ENCODE measurements at places on chromosomes 5 and 9. TPM values are rescaled to one million over a fixed set of nuclear protein-coding genes. Genes with fewer than 3 reads are reported as not detected.

The SMIM33 gene
- total RNA-seq = 1.5 TPM

The UBE2QL1 gene
- total RNA-seq = not detected

The BRIX1 gene
- total RNA-seq = 67.4 TPM

The CENPP gene
- 21.8 TPM for total RNA-seq

The GRM6 gene
- total RNA-seq = not detected

The SHC3 gene
- not detected for total RNA-seq

The CFAP157 gene
- 0.10 TPM for total RNA-seq

The LTC4S gene
- 0.48 TPM for total RNA-seq

The NKD2 gene
- 0.41 TPM for total RNA-seq

The VCAN gene
- total RNA-seq = not detected

GRCh38 chr9:127349483-127350113 is 47.4 kb upstream of the SLC2A8 start:
- DNase-seq = no peak

GRCh38 chr5:137666461-137666850 is 69.4 kb downstream of the KLHL3 start:
- no peak for DNase-seq

GRCh38 chr9:33445389-33446239 is 1.8 kb downstream of the AQP3 start:
- DNase-seq = peak; percentile 43

DNA sequence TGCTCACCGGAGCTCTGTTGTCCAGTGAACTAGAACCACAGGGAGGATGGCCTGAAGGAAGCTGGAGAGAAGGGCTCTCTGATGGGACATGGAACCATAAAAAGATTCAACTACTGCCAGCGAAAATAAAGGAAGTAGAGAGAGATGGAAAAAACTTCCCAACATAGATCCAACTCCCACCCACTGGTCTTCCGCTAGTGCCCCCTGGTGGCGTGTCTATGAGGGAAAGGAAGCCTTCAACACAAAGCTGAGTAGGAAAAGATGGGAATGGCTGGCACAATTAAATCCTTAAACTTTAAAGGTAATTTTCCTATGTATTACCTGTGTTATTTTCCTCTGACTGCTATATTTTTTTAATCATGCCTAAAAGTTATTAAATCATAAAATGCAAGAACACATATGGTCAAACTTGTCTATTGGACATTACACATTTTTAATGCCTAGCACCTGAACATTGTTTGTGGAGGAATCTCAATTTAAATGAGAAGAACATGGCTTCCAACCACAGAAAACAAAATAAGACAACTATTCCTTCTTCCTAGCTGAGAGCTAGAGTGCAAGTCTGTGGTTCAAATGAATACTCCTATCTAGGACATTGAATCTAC is 51.5 kb downstream of the CEP120 start:
- DNase-seq = peak; percentile 34

DNA sequence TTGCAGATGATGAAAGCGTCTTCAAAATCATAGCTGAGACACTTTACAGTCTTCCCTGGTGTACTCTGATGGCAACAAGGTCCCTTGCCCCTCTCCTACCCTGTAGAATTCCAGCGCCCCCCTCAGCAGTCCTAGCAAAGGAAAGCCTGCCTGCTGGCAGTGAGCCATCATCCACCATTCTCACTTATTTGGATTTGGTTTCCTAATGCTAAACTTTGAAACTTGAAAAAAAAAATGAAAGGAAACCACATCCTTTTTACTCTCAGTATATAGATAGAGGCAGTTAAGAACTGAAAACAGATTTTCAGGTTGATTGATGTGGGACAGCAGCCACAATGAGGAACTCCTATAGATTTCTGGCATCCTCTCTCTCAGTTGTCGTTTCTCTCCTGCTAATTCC is at the start of gene GZMA:
Gene GZMA (plus strand): TSS at position 299 of the 400 bp plus-strand sequence. CDS start 37 bp downstream, at position 336.
- peak; percentile 39 for DNase-seq

- DNase-seq = no peak
Measured at GRCh38 chr9:13991395-13991794, 322.5 kb downstream of the NFIB start.

GRCh38 chr5:145856285-145856818 is 16.5 kb downstream of the GRXCR2 start:
- DNase-seq = peak; percentile 48

GRCh38 chr5:143153332-143154119 is 250.0 kb downstream of the NR3C1 start:
- no peak for DNase-seq

GRCh38 chr9:95644377-95644776 is 127.6 kb upstream of the PTCH1 start:
- DNase-seq = no peak

DNA sequence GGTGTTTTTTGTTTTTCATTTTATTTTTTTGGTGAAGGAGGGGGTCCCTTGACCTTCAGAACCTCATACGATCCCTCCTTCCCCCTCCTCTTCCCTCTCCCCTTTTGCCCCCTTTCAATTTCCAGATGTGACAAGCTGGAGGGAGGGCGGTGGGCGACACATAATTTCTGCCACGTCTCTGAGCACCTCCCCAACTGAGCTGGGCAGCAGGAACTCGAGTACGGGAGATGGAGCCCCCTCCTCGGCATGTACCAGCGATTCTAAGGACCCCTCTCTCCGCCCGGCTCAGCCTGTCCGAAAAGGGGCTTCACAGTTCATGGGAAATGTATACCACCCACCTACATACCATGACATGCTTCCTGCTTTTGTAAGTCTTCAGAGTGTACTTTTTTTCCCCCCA is 52.4 kb downstream of the PRRC2B start:
- no peak for DNase-seq

DNA sequence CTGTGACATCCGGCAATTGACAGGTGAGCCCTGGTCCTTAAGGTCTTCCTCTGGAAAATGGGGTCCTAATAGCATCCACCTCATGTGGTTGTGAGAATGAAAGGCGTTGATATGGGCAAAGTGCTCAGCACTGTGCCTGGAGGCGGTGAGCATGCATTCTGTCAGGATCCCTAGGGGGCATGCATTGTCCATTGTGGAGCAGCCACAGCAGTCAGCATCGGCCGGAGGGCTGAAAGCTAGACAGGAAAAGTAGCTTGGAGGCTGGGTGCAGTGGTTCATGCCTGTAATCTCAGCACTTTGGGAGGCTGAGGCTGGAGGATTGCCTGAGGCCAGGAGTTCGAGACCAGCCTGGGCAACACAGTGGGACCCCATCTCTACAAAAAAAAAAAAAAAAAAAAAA is 122.2 kb downstream of the LHX2 start:
- peak; percentile 57 for DNase-seq

DNA sequence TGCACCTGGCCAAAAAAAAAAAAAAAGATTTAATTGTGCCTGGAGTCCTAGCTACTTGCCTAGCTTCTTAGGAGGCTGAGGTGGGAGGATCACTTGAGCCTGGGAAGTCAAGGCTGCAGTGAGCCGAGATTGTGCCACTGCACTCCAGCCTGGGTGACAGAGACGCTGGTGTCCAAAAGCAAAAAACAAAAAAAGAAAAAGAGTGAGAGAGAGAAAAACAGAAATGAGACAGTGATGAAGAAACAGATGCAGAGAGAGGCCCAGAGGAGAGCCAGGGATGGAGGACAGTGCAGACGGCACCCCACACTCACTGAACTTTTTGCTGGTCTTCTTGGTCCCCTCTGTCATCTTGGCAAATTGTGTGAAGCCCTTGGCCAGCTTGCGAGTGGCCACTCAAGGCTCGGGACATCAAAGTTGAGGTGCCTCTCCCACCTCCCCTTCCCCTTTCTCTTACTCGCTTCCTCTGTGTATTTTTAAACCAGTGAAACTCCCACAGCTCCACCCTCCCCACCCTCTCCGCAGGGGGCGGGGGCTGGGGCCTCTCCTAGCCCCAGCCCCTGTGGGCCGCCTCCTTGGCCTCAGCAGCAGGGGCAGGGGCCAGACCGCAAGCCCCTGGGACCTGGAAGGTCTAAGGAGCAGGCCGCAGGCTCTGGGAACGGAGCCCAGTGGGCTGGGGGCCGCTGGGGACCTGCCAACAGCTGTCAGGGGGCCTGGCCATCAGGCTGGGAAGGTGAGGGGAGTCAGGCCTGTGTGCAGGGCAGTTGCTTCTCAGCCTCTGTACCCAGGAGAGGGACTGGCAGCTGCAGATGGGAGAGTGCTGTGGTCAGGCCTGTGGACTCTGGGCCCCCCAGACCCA is at the start of gene SH2D3C:
Gene SH2D3C (minus strand): TSS at position 387 of the 856 bp plus-strand sequence. CDS start 39 bp downstream, at position 348.
- DNase-seq = peak; percentile 73

All from activated CD4-positive, alpha-beta memory T cell treated with anti-CD3 and anti-CD28 coated beads for 36 hours (primary cell).